Urinary bladder (tissue), 4 donors: ENCODE measurements at places on chromosomes 3 and 15. TPM values are rescaled to one million over a fixed set of nuclear protein-coding genes. Genes with fewer than 3 reads are reported as not detected.

- no peak for DNase-seq
Measured at GRCh38 chr3:167095976-167096375, 284.1 kb downstream of the ZBBX start.

SPSB4 gene
- 0.29 TPM for polyA plus RNA-seq

- no peak for DNase-seq
Measured at GRCh38 chr3:195123281-195123691, 147.7 kb downstream of the XXYLT1 start.

DENND4A gene
- 8.5 TPM for polyA plus RNA-seq

GRCh38 chr3:172698631-172699030 lies 12.2 kb downstream of the NCEH1 start:
- DNase-seq: no peak

GRM2 gene
- polyA plus RNA-seq: 0.19 TPM

DNA sequence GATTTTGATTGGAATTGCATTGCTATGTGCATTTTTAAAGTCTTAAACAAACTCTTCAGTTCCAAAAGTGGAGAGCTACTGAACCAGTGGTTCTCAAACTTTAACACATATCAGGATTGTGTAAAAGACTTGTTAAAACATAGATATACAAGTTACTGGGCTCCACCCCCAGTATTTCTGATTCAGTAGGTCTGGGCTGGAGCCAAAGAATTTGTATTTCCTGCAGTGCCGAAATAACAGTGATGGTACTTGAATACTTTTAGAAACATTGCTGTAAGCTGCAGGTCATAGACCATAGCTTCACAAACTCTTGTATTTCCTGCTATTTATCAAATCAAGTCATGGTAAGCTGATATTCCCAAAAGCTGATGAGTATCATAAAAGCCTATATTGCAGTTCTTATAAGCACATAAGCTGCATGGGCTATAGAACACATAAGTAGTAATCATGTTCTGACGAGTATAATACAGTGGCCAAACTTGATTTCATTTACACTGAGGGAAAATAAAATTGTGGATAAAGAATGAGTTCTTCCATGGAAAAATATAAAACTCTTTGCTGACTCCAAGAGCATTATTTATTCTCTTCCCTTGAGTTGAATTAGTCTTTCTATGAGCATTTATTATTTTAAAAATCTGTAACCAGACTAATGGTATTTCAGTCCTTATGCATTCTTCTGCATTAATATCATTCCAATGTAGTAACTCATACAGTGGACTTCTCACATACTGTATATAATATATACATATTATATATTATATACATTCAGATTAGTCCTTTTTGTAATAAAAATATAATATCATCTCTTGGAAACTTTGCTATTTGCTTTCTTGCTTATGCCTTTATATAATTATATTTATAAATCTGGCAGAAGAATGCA lies 550.5 kb upstream of the AGTR1 start:
- no peak for DNase-seq

GRCh38 chr3:135106445-135106844 lies 311.4 kb downstream of the EPHB1 start:
- no peak for DNase-seq

TICRR gene
- 0.13 TPM for polyA plus RNA-seq

GRCh38 chr3:161332792-161333191 lies 38.5 kb downstream of the SPTSSB start:
- DNase-seq: no peak

ABHD14A gene
- polyA plus RNA-seq: 31.5 TPM

GRCh38 chr3:163971861-163972260 lies 1106.4 kb downstream of the SI start:
- no peak for DNase-seq

- DNase-seq: no peak
Measured at GRCh38 chr3:47133641-47134040, 30.3 kb downstream of the SETD2 start.

DNA sequence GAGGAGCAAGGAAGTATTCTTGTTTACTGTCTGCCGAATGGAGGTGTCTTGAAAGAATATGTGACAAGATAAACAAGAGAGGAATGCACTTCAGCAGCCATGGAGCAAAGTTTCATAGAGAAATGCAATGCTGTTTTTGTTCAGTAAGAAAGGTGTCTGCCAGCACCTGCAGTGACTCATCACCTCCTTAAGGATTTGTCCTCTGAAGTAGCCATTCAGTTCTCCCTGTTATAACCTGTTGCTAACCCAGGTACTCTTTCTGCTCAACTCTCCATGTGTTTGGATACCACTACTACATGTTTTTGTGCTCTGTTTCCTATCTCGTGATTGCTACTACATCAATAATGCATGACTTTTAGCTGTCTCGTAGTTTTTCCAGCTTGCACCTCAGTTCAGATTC lies 328.9 kb downstream of the CHL1 start:
- no peak for DNase-seq

- DNase-seq: no peak
Measured at GRCh38 chr3:189664311-189664710, 33.1 kb downstream of the TP63 start.

DNA sequence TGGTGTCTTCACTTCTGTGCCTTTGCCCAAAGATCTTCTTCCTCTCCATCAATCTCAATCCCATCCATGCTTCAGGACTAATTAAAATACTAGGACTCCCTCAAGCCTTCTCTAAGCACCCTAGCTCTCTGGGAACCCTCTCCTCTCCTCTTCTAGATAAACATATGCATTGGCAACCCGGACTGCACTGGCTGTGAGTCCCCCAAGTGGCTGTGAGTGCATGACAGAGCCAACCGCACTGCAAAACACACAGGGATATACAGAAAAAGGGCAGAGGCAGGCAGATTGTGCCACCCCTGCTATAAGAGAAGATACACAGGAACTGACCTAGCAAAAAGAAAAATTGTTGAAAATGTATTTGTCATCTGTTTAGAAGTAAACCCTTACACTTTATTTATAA lies 457.1 kb downstream of the MFSD1 start:
- no peak for DNase-seq

DNA sequence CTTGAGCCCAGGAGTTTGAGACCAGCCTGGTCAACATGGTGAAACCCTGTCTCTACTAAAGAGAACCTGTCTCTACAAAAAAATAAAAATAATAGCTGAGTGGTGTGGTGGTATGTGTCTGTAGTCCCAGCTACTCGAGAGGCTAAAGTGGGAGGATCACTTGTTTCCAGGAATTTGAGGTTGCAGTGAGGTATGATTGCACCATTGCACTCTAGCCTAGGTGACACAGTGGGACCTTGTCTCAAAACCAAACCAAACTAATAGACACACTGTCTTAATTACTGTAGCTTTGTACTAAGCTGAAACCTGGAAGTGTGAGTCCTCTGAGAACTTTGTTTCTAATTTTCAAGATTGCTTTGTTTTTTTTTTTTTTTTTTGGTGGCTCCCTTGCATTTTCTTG lies 30.4 kb downstream of the MGA start:
- no peak for DNase-seq

- DNase-seq: no peak
Measured at GRCh38 chr15:59936741-59937140, 67.4 kb upstream of the FOXB1 start.

- no peak for DNase-seq
Measured at GRCh38 chr15:60634815-60635214, 155.9 kb upstream of the ICE2 start.

DNA sequence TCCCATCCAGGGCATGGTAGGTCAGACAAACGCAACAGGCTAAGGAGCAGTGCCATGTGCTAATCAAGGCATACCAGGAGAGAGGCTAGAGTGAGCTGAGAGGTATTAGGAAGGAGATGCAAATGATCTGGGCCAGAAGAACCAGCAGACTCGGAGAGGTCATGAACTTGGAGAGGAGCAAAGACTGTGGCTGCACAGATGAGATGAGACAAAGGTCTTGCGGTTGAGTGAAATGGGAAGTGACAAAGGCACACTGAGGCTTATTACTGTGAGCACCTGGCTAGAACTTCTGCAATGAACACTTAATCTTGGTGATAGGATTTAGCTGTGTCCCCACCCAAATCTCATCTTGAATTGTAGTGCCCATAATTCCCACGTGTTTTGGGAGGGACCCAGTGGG lies 380.2 kb downstream of the ULK4 start:
- DNase-seq: no peak

C3orf85 gene
- not detected for polyA plus RNA-seq

GRCh38 chr3:46490338-46491084 lies 7.3 kb upstream of the RTP3 start:
- DNase-seq: no peak

FETUB gene
- polyA plus RNA-seq: not detected

KNG1 gene
- 0.37 TPM for polyA plus RNA-seq

DNA sequence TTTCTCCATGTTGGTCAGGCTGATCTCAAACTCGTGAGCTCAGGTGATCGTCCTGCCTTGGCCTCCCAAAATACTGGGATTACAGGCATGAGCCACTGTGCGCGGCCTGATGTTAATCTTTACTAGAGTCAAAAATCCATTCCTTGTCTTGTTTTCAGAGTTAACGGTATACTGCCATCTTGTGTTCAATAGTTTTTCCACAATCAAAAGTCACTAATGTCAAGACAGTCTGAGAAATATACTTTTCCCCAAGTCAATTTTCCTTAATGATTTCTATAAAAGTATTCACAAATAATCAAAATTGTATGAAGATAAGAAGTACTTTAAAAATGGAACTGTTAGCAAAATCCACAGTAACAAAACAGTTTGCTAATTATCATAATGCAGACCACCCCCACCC lies 8.5 kb downstream of the CRBN start:
- no peak for DNase-seq

- DNase-seq: no peak
Measured at GRCh38 chr15:89858661-89859458, 34.9 kb downstream of the AP3S2 start.

BNIP2 gene
- polyA plus RNA-seq: 57.7 TPM

- no peak for DNase-seq
Measured at GRCh38 chr3:13480340-13481318, 523 bp downstream of the HDAC11 start.

DNA sequence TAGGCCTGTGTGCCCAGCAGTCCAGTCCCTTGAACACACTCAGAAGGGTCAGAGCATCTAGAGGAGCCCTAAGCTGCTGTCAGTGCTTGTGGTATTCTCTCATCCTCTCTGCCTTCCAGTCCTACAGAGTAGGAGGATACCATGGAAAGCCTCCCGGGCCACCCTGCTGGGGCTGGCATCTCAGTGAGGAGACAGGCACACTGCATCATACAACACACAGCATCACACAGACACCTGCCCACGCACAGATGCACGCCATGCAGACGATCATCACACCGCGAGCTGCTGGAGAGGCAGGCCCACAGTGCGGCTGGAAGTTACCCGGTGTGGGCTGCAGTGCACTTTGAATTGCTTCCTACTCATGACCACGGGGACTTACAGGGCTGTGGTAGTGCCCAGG lies 15.2 kb downstream of the GABRA5 start:
- DNase-seq: no peak

IL17RB gene
- 0.43 TPM for polyA plus RNA-seq

DNA sequence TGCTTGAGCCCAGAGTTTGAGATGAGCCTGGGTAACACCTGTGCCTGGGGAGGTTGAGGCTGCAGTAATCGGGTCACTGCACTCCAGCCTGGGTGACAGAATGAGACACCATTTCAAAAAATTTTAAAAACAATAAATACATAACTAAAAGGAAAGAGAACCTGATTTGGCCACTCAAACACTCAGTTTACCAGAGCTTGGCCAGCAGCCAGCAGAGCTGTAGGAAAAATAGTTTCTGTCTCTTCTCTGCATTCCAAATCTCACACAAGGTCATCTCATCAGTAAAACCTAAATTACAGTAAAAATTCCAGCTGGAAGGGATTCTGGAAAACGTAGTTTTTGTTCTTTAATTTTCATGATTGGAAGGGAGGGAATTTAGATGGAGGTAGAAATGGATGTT lies 7.8 kb upstream of the PPM1L start:
- DNase-seq: no peak

DNA sequence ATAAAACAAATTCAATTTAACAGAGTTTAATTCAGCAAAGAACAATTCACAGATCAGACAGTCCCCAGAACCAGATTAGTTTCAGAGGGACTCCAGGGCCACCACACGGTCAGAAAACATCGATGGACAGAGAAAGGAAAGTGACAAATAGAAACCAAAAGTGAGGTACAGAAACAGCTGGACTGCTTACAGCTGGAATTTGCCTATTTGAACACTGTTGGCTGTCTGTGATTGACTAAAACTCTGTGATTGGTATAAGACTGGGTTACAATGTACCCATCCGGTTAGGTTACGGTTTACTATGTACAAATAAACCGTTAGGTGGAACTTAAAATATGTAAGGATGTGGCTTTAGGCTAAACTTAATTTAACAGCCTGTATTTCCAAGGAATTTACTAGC lies 30.3 kb downstream of the MOBP start:
- no peak for DNase-seq

DNA sequence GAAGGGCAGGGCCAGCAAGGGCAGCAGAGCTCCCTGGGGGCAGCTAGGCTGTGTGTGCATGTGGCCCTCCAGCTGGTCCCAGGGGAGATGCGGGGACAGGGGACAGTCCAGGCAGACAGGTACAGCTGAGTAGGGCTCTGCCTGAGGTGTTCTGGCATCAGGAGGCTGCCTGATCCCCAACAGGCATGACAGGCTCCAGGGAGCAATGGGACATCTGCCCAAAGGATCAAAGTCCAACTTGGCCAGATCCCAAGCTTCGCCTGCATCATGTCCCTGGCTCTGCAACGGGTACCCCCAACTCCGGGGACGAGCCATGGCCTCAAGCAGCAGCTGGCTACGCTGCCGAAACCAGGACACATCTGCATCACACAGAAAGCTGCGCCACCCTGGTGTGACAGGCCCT lies 21.8 kb downstream of the ATRIP start:
- DNase-seq: no peak

DNA sequence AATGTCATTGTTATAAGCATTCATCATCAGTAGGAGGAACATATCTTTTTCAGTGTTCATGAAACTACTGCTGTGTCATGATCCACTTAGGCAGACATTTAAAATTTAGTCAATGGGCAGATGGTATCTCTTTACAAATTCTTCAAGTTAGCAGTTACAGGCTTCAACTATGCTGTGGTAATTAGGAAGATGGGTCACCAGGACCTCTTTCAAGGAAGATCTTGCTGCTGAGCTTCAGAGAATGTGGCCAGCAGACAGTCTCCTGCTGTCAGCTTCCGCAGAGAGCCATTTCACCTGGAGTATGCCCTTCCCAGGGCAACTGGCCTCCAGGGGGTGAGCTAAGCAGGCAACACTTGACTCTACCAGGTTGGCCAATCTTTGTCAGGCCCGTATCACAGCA lies 19.4 kb downstream of the IFT57 start:
- no peak for DNase-seq

AQP9 gene
- polyA plus RNA-seq: 1.1 TPM
